Kidney (tissue), 22 donors: ENCODE measurements at places on chromosomes 3 and 15. TPM values are rescaled to one million over a fixed set of nuclear protein-coding genes. Genes with fewer than 3 reads are reported as not detected.

RGMA gene
- total RNA-seq = 4.7 TPM

PLA1A gene
- total RNA-seq = 6.7 TPM

MYH15 gene
- 0.44 TPM for total RNA-seq

DNAH12 gene
- 0.38 TPM for total RNA-seq

LMOD3 gene
- 0.09 TPM for total RNA-seq

ADGRG7 gene
- total RNA-seq = not detected

MED12L gene
- 0.82 TPM for total RNA-seq

ACTC1 gene
- 25.0 TPM for total RNA-seq

FOXB1 gene
- not detected for total RNA-seq

NME9 gene
- 3.5 TPM for total RNA-seq

LRRIQ4 gene
- not detected for total RNA-seq

SERPINI2 gene
- not detected for total RNA-seq

PLSCR2 gene
- 1.4 TPM for total RNA-seq

GRCh38 chr15:70341566-70341965 lies 243.8 kb upstream of the TLE3 start:
- DNase-seq = peak; percentile 17

DNA sequence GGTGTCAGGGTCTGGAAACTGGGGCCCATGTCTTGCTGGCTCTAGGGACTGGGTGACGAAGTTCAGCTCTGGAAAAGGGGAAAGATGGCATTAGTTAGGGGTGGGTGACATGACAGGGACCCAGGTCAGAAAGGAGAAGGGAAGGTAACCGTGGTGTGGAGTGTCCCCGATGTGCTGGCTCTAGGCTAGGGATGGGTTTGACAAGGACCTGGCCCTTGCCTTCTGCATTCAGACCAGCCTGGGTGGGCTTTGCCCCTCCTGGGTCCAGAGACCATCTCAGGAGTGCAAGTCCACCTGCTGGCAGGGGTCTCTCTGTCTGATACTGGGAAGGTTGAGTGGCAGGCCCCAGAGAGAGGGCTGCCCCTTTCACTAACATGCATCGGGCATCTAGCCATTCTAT lies 28.7 kb upstream of the ATP2B2 start:
- DNase-seq = no peak

- no peak for DNase-seq
These were observed 167.3 kb upstream of the SGO1 start for GRCh38 chr3:20353286-20353685.

GRCh38 chr3:152235709-152236298 lies 32.9 kb upstream of the MBNL1 start:
- DNase-seq = no peak

GRCh38 chr3:133457465-133458067 lies 57.7 kb downstream of the BFSP2 start:
- no peak for DNase-seq

- no peak for DNase-seq
These were observed 41.3 kb downstream of the ADAMTSL3 start for GRCh38 chr15:83695246-83695645.

DNA sequence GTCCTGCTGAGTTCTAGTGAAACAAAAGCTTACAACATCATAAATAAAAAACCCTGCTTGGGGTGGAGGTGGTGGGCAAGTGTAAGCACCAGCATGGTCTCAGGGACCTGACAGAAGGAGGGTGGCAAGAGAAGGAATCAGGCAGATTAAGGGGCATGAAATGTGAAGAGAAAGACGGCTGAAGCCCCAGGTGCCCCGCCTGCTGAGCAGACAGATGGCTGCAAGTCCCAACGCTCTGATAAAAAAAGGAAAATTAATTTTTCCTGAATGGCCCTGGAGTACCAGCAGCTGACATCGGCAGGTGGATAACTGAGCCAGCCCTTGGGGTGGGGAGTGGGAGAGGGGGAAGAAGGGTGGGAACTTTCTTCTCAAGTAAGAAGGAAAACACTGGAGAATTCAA lies 137.9 kb downstream of the XXYLT1 start:
- no peak for DNase-seq

GRCh38 chr3:37098884-37099283 lies 75.5 kb downstream of the LRRFIP2 start:
- DNase-seq = no peak

GRCh38 chr3:87287011-87287410 lies 10.6 kb upstream of the POU1F1 start:
- DNase-seq = no peak

- DNase-seq = no peak
These were observed 5.6 kb downstream of the RTP3 start for GRCh38 chr3:46503200-46503874.

- no peak for DNase-seq
These were observed 6.9 kb downstream of the TFRC start for GRCh38 chr3:196075013-196075412.

DNA sequence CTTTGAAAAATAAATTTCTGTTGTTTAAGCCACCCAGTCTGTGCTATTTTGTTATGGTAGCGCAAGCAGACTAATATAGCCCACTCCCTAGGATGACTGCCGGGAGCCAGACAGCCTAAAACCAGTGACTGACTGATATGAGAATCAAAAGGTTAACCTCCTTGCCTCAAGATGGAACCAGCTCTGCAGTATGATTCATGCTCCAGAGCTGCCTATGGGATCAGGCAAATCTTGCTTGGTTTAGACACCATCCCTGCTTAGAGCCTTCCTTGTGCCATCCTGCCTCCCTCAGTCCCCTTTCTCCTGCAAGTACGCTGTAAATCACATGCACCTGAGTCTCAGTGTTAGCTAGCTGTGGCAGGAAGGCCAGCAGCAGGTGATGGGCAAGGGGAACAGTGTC lies 39.3 kb downstream of the TRANK1 start:
- DNase-seq = no peak

GRCh38 chr3:9012521-9012920 lies 49.2 kb upstream of the RAD18 start:
- DNase-seq = no peak

- DNase-seq = no peak
These were observed 22.9 kb downstream of the RAB6B start for GRCh38 chr3:133872781-133873180.

DNA sequence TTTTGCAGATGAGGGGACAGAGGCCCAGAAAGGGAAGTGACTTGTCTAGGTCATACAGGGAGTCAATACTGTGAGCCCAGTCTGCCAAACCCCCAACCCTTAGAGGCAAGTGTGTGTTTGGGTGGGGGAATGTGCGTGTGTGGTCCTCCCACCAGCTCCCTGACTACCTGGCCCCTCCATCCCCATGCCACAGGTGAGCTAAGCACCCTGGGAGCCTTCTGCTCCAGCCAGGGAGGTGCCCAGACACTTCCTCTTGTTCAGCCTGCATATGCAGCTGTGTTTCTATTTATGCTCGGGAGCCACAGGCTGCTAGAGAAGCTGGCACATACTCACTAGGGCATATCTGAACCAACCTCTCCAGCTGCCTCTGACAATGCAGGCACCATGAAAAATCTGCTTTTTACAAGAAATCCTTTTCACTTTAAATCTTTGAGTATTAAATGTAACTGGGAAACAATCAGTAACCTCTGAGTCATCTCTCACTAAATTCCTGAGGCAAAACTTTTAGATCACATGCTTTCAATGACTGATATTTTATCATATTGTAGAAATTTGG lies 20.7 kb downstream of the TBC1D2B start:
- DNase-seq = no peak

DNA sequence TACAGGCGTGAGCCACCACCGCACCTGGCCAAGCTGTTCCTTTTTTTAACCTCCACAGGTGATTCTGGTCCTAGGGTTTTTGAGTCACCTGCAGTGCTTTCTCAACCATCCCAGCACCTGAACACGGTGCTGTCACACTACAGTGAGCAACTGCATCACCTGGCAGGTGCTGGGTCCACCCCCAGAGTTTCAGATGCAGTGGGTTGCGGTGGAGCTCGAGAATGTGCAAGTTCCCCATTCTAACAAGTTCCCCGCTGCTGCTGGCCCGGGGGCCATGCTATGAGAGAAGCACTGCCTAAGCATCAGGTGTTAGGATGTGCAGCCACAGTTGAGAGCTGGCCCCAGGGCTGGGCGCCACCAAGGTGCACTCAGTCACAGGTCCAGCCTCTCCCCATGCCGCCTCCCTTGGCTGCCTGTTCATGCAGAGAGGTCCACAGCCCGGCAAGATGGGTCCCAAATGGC lies 18.0 kb downstream of the ISG20 start:
- DNase-seq = no peak

- DNase-seq = no peak
These were observed 13.6 kb upstream of the LTF start for GRCh38 chr3:46478341-46478740.

- DNase-seq = no peak
These were observed 36.8 kb downstream of the CA12 start for GRCh38 chr15:63344731-63345390.

- DNase-seq = no peak
These were observed 71.0 kb downstream of the CRYBG3 start for GRCh38 chr3:97892852-97893251.

DNA sequence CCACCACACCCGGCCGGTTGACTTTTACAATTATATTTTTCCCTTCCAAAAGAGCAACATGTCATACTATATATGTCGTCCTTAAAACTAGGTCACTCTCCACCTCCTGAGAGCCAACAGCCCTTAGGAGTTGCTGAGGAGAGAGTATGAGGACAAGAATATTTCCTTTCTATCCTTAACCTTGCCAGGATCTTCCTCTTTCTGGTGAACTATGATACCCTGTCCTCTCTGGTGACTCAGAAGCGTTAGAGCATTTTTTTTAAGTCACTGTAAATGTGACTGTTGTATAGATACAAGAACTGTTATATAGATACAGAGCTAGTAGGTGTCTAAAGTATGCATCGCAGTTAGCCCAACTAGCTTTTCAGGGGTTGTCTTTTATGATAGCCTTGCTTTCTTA lies 33.7 kb upstream of the MTHFS start:
- DNase-seq = no peak

- peak; percentile 24 for DNase-seq
These were observed 112.8 kb upstream of the TLE3 start for GRCh38 chr15:70210528-70210927.

GRCh38 chr15:91289324-91289723 lies 189.3 kb downstream of the SV2B start:
- no peak for DNase-seq

- DNase-seq = no peak
These were observed 83.4 kb upstream of the NANOGP8 start for GRCh38 chr15:35168464-35168863.

- no peak for DNase-seq
These were observed 43.0 kb upstream of the TLE3 start for GRCh38 chr15:70140543-70141375.

DNA sequence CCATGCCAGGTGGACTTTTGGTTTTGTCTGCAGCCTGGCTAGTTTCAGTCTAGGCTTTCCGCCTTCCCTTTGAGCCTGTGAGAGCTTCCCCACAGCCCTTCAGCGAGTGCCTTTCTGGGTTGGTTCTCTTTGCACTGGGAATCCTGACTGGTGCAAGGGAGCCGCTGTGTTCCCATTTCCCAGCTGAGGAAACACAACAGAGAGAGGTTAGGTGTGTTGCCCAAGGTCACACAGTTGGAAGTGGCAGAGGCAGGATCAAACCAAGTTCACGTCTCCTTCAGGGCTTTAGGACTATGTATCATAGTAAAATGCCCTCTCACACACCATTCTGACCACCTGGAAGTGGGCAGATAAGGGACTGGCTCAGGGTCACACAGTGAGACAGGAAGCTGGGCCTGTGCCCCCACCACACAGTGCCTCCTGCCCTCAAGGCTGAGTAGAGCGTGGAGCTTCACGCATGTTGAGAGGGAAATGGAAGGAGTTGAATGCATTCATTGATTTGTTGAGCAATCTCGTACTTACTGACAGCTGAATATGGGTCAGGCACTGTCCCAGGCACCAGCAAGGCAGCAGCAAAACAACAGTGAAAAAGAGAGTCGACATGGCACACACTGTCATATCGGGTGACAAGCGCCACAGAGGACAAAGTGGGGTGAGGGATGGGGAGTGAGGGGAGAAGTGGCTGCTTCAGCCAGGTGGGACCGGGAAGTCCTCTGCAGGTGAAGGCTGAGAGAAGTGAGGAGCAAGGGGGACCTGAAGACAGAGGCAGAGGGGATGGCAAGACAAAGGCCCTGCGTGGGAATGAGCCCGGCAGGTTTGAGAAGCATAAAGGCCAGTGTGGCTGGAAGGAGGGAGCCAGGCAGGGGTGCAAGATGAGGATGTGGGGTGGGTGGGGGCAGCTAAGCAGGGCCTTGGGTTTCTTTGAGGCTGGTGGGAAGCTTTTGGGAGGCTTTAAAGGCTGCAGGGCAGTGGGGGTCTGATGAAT lies 12.3 kb upstream of the ANPEP start:
- no peak for DNase-seq

GRCh38 chr3:16441371-16441875 lies 72.1 kb downstream of the RFTN1 start:
- DNase-seq = no peak

DNA sequence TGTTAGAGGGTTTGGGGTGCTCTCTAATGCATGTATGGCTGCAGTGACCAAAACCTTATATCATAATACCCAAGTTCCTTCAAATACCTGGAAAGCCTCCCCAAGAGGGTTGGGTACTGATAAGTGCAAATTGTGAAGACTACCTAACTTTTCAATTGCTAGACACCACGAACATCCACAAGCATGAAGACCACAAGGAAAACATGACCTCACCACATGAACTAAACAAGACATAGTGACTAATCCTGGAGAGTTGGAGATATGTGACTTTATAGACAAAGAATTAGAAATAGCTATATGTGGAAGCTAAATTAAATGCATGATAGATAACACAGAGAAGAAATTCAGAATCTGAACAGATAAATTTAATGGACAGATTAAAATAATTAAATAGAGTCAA lies 23.9 kb upstream of the AADACL2 start:
- no peak for DNase-seq

- no peak for DNase-seq
These were observed 102.7 kb upstream of the UMPS start for GRCh38 chr3:124627501-124627908.

DNA sequence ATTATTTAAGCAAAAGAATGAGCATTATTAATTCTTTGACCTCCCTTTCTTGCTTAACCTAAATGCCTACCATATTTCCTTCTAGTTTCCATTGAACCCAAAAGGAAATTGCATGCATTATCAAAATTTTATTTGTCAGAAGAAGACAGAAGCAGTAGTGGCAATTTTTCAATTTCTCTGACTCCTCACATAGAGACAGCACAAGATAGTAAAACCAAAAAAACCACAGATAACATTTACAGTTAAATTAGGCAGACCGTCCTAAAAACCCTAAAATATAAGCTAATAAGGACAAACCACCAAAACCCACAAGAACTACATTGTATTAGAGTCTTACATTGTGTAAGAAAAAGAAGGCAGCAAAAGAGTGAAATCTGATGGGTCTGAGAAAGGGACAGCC lies 27.1 kb downstream of the GOLGB1 start:
- no peak for DNase-seq

DNA sequence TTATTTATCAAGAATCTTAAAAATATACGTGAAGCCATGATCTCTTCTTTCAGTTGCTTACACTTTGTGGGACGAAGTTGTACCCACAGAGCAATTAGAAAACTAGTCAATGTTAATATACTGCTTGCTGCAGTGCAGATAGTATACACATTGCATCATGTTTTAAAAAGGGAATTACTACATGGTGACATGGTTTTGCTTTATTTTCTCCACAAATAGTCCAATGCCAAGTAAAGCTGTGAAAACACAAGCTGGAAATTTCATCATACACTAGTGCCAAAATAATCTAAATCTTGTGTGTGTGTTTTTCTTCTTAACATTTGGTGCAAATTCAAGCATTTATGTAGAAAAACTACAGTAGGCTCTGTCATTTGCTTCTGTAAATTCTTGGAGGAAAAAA lies 233.0 kb downstream of the EPHA3 start:
- no peak for DNase-seq
